ENCODE measurements at places on chromosomes 3 and 15.

DNA sequence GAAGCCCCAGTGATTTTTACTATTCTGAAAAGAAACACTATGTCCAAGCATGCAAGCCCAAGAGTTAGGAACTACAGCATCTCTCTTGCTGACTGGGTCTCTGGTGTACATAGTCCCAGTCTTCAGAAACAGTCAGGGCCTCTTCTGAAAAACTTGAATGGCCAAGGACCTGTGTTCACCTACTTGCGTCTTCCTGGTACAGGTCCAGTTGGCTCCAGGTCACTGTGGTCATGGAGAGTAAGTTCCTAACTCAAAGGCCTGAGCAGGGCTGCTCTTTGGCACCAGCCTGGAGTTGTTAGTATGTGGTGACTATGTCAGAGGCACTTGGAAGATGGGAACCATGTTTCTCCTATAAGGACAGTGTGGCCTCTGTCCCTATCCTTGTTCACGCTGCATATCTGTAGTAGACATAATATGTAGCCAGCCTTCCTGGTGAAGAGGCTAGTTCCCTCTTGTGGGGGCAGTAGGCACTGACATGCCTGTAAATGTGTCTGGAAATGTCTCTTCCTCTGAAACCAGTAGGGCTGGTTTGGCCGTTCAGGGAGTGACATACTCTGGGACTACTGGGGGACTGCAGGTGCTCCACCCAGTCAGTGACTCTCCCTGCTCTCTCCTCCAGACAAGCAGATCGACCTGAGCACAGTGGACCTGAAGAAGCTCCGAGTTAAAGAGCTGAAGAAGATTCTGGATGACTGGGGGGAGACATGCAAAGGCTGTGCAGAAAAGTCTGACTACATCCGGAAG lies 2.6 kb upstream of the RBM15B start:
- DNase-seq: no peak

DNA sequence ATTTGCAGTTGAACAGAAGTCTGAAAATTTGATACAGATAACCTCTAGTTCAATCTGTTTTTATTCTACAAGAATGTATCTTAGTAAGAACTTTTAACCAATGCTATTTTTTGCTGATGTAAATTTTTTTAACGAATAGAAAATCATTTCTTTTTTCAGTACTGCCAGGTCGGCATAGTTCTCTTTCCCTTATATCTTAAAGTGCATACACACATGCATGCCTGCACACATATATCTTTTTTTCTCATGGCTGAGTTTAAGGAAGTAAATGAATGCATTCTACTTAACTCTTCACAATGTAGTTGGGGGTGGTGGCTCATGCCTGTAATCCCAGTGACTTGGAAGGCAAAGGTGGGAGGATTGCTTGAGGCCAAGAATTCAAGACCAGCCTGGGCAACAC lies 48.4 kb downstream of the BLM start:
- no peak for DNase-seq

DNA sequence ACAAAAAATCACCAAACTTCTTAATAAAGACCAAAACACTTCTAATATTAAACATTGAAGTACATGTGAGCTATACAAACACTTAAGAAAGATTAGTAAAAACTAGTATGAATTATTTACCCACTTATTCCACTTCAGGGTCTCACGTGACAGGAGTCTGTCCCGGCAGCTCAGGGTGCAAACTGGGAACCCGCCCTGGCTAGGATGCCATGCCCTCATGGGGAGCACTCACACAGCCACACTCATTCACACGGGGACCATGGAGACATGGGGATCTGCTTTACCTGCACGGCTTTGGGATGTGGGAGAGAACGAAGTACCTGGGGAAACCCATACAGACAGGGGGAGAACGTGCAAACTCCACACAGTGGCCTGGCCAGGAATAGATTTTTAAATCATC lies 179.3 kb upstream of the UBE3A start:
- DNase-seq: no peak

GRCh38 chr3:191985691-191986090 lies 524.7 kb downstream of the PYDC2 start:
- DNase-seq: no peak

- no peak for DNase-seq
Measured at GRCh38 chr15:97652700-97653167, 307.8 kb upstream of the ARRDC4 start.

All from fibroblast of skin of left biceps (primary cell).